CD4-positive, alpha-beta memory T cell (primary cell): ENCODE measurements at places on chromosomes 4 and X.

DNA sequence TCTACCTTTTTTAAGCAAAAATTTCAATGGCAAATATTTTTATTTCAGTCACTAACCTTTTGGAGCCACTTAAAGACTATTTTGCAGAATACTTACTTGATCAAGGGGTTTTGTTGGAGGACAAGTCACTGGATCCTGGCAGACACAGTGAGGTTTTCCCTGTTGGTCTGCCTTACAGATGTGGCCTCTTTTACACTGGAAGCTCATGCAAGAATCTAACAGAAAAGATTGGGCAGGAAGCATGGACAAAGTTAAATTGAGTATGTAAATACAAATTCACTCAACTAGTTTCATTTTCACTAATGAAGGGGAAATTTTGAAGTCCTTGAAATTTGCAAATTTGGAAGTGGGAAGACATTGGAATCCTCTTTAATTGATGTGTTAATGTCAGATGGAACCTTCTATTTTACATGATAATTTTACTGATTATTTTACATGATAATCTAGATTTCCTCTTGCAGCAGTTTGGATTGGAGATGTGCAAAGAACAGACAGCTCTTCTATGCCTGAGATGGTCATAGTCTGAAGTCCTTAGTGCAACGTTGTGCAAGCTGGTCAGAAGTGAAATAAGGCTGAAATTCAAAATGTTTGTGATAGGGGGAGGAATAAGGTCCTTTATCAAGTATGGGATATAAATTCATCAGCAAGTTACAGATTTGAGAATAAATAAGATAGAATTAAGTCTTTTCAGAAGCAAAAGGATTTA is 38.4 kb downstream of the SPARCL1 start:
- H3K36me3 ChIP-seq = no peaks in the 10 kb centered on the region
- H3K4me3 ChIP-seq = no peak overlapping the region
- no peaks in the 10 kb centered on the region for H3K4me1 ChIP-seq
- H3K27me3 ChIP-seq = no peaks in the 10 kb centered on the region
- DNase-seq = no peak
- no peak overlapping the region for H3K27ac ChIP-seq

GRCh38 chr4:17490575-17491059 is 21.3 kb downstream of the QDPR start:
- H3K4me3 ChIP-seq = no peak overlapping the region
- no peak for DNase-seq
- no peak overlapping the region for H3K27ac ChIP-seq
- H3K4me1 ChIP-seq = no peaks in the 10 kb centered on the region
- peaks cover 39% of the 10 kb centered on the region for H3K36me3 ChIP-seq

DNA sequence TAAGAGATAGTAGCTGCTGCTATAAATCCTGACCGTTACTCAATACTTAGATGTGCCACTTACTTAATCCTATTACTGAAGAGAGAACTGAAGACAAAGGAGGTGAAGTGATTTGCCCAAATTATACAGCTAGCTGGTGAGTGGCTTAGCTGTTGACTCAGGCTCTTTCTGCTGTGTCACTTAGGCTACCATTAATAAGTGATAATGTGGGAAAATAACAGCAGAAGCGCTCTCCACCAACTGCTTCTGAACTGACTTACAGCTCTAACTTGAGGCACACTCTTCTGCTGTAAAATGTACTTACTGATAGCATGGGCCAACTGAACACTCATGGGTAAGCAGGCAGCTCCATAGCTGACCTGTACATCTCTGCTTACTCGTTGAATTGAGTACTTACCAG is 7.5 kb upstream of the KLHL5 start:
- H3K4me3 ChIP-seq = no peak overlapping the region
- H3K27me3 ChIP-seq = no peaks in the 10 kb centered on the region
- no peak for DNase-seq
- peaks cover 14% of the 10 kb centered on the region for H3K4me1 ChIP-seq
- H3K27ac ChIP-seq = no peak overlapping the region

- H3K4me3 ChIP-seq = no peak overlapping the region
- no peak for DNase-seq
- H3K4me1 ChIP-seq = no peaks in the 10 kb centered on the region
- H3K36me3 ChIP-seq = no peaks in the 10 kb centered on the region
- H3K27ac ChIP-seq = no peak overlapping the region
These were observed 44.4 kb downstream of the CCDC158 start for GRCh38 chr4:76376534-76376933.

DNA sequence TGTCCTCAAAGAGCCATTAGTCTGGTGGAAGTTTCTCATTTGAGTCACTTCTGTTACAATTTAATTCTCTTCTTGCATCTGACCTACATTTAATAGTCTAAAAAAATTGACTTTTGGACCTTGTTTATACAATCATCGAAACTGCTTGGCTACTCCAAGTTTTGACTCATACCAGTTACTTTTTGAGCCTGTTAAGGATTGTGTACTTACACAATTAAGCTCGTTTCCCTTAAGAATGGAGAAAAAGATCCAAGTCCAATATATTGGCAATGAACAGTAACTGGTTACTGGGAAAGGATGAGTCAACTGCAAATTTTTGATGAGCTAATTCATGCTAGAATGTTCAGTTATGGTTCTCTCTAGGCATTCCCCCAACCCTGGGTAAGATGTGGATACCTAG is 58.2 kb downstream of the DCX start:
- DNase-seq = no peak
- no peaks in the 10 kb centered on the region for H3K27me3 ChIP-seq
- no peaks in the 10 kb centered on the region for H3K36me3 ChIP-seq
- H3K27ac ChIP-seq = no peak overlapping the region

- no peaks in the 10 kb centered on the region for H3K27me3 ChIP-seq
- H3K27ac ChIP-seq = no peak overlapping the region
- no peaks in the 10 kb centered on the region for H3K36me3 ChIP-seq
- no peaks in the 10 kb centered on the region for H3K4me1 ChIP-seq
- no peak overlapping the region for H3K4me3 ChIP-seq
These were observed 414.1 kb downstream of the CENPC start for GRCh38 chr4:67131224-67131623.

DNA sequence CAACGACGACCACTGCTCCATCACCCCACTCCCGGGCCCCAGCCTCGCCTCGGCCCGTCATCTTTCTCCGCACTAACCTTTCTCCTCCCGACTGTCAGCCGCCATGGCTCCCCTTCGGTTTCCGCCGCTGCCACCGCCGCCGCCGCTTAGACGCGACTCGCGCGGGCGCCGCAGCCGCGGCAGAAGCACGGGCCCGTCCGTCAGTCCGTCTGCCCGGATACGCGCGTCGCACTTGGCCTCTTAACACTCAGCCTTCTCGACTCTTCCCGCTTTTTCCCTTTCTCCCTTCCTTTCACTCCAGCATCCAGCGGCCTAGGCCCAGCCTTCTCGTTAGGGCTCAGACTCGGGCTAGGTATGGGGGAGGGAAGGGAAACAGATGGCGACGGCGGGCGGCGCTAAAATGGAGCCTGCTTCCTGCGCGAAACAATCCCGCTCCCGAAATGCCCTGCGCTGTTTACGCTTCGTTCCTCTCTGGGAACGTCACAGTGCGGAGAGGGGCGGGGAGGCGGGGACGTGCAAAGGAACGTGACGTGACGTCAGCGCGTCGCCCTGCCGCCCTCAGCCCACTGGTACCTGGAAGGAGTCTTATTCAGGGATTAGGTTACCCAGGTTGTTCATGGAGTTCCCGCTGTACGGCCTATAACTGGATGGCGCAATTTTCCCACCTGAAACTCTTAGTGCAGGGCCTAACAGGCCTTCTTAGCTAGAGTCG is at the start of gene YTHDC1:
TSS of gene YTHDC1 (minus strand) at position 442 of the 712 bp plus-strand sequence. CDS start at position 105, 337 bp downstream.
- H3K27me3 ChIP-seq = no peaks in the 10 kb centered on the region
- H3K4me3 ChIP-seq = peak within 1 kb of the TSS; percentile 89
- H3K27ac ChIP-seq = peak within 1 kb of the TSS; percentile 96

- H3K4me1 ChIP-seq = peaks cover 29% of the 10 kb centered on the region
- H3K27ac ChIP-seq = no peak overlapping the region
- no peaks in the 10 kb centered on the region for H3K27me3 ChIP-seq
- no peak overlapping the region for H3K4me3 ChIP-seq
- H3K36me3 ChIP-seq = peaks cover 3% of the 10 kb centered on the region
- no peak for DNase-seq
These were observed 1.8 kb downstream of the ZNF674 start for GRCh38 chrX:46543441-46543840.

- DNase-seq = no peak
- H3K4me3 ChIP-seq = no peak overlapping the region
- no peaks in the 10 kb centered on the region for H3K4me1 ChIP-seq
- H3K27ac ChIP-seq = no peak overlapping the region
- H3K36me3 ChIP-seq = no peaks in the 10 kb centered on the region
These were observed 85.3 kb upstream of the STX18 start for GRCh38 chr4:4627111-4627510.

- no peak within 1 kb of the TSS for H3K27ac ChIP-seq
- H3K4me3 ChIP-seq = no peak within 1 kb of the TSS
- H3K36me3 ChIP-seq = no peaks in the 10 kb centered on the region
- peaks cover 11% of the 10 kb centered on the region for H3K4me1 ChIP-seq
These were observed at the start of gene STAP1 for GRCh38 chr4:67558493-67558892. Gene STAP1 (plus strand): TSS chr4:67558727. CDS start chr4:67558810, 83 bp downstream.

GRCh38 chr4:81052119-81053068 is 21.9 kb downstream of the BMP3 start:
- H3K27ac ChIP-seq = no peak overlapping the region
- no peaks in the 10 kb centered on the region for H3K36me3 ChIP-seq
- H3K4me1 ChIP-seq = no peaks in the 10 kb centered on the region
- H3K27me3 ChIP-seq = no peaks in the 10 kb centered on the region

DNA sequence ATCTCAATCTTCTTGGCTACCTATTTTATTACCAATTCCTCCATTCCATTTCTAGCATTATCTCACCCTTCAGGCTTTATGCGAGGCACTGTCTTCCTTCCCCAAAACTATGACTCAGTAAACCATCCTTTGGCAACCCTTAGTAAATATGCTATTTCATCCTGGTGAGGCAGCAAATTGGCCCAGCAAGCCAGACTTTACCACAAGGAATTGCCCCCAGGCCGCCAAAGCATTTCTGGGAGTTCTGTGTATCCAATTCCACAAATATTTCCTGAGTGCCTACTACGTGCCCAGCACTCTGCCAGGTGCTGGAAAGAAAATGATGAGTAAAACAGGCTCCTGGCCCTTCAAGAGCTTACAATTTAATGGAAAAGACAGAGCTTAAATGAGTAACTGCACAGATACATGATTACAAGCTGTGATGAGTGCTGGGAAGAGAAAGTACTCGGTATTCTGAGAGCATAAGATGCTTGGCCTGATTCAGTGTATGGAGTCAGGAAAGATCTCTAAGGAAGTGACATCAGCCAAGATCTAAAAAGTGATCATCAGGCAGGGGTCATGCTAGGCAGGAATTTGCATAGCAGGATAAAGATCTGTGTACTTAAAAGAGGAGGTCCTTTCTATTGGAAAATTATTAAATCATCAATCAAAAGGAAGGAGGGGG is 193.8 kb downstream of the ADAMTS3 start:
- H3K4me1 ChIP-seq = no peaks in the 10 kb centered on the region
- H3K36me3 ChIP-seq = no peaks in the 10 kb centered on the region
- H3K27ac ChIP-seq = no peak overlapping the region
- no peaks in the 10 kb centered on the region for H3K27me3 ChIP-seq
- no peak overlapping the region for H3K4me3 ChIP-seq

DNA sequence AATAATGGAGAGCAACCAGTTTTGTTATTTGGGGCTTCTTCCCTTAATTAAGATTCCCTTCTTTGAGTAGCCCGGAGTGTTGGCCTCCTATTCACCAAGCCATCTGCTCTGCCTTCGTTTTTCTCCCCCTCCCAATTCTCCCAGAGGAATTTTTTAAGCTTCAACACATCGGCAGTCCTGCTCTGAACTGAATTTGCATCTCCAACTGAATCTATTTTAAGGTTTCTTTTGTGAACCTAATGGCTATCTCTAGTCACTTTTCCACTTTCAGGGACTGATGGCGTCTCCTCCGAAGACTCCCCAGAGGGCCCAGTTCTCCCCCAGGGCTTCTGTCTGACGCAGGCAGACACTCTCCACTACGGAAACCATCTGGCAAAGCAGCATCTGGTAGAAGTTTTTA is 280.2 kb downstream of the ADGRA3 start:
- H3K27me3 ChIP-seq = no peaks in the 10 kb centered on the region
- no peaks in the 10 kb centered on the region for H3K4me1 ChIP-seq
- H3K27ac ChIP-seq = no peak overlapping the region
- H3K36me3 ChIP-seq = no peaks in the 10 kb centered on the region
- H3K4me3 ChIP-seq = no peak overlapping the region

- H3K36me3 ChIP-seq = no peaks in the 10 kb centered on the region
- no peak for DNase-seq
- H3K27me3 ChIP-seq = no peaks in the 10 kb centered on the region
- H3K27ac ChIP-seq = no peak overlapping the region
These were observed 206.3 kb downstream of the SHROOM3 start for GRCh38 chr4:76641351-76641750.

GRCh38 chrX:13008189-13008533 is 33.3 kb downstream of the TMSB4X start:
- no peak overlapping the region for H3K27ac ChIP-seq
- DNase-seq = no peak
- H3K4me3 ChIP-seq = no peak overlapping the region
- no peaks in the 10 kb centered on the region for H3K36me3 ChIP-seq

DNA sequence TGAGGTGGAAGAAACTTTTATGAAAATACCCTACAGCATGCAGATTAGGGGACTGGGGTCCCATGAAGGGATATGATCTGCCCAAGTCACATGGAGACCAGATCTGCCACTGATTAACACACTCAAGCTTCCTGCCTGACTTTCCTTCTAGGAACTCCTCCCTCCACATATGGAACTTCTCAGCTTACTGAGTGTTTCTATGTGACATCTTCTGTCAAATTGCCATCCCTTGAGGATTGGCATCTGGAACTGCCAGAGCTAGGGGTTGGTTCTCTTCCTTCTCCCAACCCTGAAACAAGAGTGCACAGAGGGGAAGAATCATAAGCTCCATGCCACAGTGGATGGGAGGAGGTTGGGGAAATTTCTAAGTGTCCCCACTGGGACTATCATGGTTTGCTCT is 150.6 kb upstream of the MBNL3 start:
- H3K4me3 ChIP-seq = no peak overlapping the region
- H3K36me3 ChIP-seq = no peaks in the 10 kb centered on the region
- no peak for DNase-seq
- H3K27ac ChIP-seq = no peak overlapping the region
- no peaks in the 10 kb centered on the region for H3K27me3 ChIP-seq
- H3K4me1 ChIP-seq = no peaks in the 10 kb centered on the region

- no peaks in the 10 kb centered on the region for H3K4me1 ChIP-seq
- H3K27me3 ChIP-seq = no peaks in the 10 kb centered on the region
- no peak for DNase-seq
- H3K27ac ChIP-seq = no peak overlapping the region
- no peaks in the 10 kb centered on the region for H3K36me3 ChIP-seq
These were observed 53.0 kb downstream of the MAPK10 start for GRCh38 chr4:86306816-86307215.

GRCh38 chrX:85963736-85964135 is 83.6 kb downstream of the CHM start:
- H3K27ac ChIP-seq = no peak overlapping the region
- H3K36me3 ChIP-seq = no peaks in the 10 kb centered on the region
- H3K4me1 ChIP-seq = no peaks in the 10 kb centered on the region
- no peaks in the 10 kb centered on the region for H3K27me3 ChIP-seq
- H3K4me3 ChIP-seq = no peak overlapping the region

DNA sequence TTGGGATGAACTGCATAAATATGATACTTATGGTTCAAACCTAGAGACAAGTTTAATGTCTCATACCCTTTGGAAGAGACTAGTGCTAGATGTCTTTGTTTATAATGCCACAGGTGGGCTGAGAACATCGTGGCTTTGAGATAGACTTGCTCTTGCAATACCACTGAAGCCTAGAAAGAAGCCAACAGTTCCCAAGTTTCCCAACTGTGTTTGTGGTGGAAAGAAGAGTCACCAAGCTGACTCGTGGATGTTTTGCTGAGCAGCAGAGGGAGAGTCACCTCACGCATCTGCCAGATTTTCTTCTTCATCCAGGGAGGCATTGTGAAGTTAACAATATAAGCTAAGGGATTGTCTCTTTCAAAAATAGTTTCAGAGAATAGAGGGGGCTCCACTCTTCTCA is 1076.2 kb downstream of the C4orf33 start:
- no peak for DNase-seq
- H3K36me3 ChIP-seq = no peaks in the 10 kb centered on the region
- no peaks in the 10 kb centered on the region for H3K4me1 ChIP-seq
- no peak overlapping the region for H3K4me3 ChIP-seq
- H3K27me3 ChIP-seq = no peaks in the 10 kb centered on the region
